ENCODE measurements at places on chromosomes 11 and 22.

- no peak for DNase-seq
Observed at GRCh38 chr11:92383430-92383829, 158.8 kb downstream of the FAT3 start.

GRCh38 chr11:34790620-34791019, 125.6 kb downstream of the APIP start:
- no peak for DNase-seq

GRCh38 chr11:130846606-130847005, 69.7 kb downstream of the SNX19 start:
- DNase-seq = no peak

- DNase-seq = no peak
Observed at GRCh38 chr22:33906954-33907353, 13.3 kb downstream of the LARGE1 start.

GRCh38 chr11:95506777-95507176, 275.8 kb upstream of the SESN3 start:
- DNase-seq = no peak
